ENCODE measurements at places on chromosomes 2 and 18. TPM values are rescaled to one million over a fixed set of nuclear protein-coding genes. Genes with fewer than 3 reads are reported as not detected.

The ANKRD30B gene
- polyA plus RNA-seq, result 0.10 TPM

The DSC3 gene
- polyA plus RNA-seq, result under 0.01 TPM

The CPO gene
- 0.91 TPM for polyA plus RNA-seq

The PAX3 gene
- polyA plus RNA-seq, result 2.8 TPM

DNA sequence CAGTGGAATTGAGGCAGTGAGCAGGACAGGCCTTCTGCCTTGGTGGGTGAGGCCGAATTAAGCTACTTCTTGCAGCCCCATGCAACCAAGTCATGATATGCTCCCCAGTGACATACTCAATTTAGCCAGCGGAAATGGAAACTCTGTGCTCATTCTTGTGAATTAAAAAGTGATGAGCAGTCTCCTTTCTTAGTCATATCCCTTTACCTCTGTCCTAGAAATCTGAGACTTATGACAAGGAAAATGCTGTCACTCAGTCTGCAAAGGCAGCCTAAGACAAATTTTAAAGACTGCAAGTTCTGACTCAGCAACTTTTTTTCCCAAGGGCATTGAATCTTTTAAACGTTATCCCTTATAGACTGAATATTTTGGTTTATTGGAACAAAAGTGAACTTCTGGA lies 218.2 kb downstream of the SH3BP4 start:
- DNase-seq, result no peak

DNA sequence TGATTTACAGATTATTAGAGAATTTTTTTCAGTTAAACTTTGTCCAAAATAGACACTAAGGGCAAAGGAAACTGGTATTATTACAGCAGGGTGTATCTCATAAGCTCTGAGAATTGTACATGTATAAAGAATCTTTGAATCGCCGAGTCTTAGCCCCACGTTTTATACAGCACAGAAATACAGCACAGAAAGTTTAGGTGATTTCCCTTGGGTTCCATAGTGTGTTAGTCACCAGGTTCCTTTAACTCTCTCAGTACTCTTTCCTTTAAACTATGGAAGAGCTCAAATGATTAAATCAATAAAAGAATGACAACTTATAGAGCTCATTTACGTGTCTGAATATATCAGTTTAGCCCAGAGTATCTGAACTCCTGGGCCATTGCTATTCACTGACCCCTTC lies 256.8 kb downstream of the NEDD4L start:
- no peak for DNase-seq

GRCh38 chr2:236167297-236168109 lies 683 bp downstream of the GBX2 start:
- DNase-seq, result no peak

- peak; percentile 42 for DNase-seq
Observed at GRCh38 chr2:20612925-20613916, 37.7 kb downstream of the HS1BP3 start.

DNA sequence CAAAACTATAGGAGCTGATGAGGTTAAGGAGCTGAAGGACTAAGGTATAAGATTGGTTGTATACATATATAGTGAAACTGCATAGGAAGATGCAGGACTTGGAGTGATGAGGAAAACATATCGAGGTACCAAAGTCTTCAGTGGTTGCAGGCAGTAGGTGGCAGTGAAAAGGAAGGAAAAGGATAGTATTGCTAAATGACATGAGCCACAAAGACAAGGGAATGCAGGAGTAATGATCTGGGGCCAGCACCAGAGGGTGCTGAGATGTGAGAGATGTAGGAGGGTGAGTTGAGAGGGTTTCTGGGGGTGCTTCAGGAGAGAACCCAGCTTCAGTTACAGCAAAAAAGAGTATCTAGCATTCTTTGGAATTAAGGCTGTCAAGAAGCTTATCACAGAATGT lies 172.2 kb upstream of the MYO3B start:
- no peak for DNase-seq

DNA sequence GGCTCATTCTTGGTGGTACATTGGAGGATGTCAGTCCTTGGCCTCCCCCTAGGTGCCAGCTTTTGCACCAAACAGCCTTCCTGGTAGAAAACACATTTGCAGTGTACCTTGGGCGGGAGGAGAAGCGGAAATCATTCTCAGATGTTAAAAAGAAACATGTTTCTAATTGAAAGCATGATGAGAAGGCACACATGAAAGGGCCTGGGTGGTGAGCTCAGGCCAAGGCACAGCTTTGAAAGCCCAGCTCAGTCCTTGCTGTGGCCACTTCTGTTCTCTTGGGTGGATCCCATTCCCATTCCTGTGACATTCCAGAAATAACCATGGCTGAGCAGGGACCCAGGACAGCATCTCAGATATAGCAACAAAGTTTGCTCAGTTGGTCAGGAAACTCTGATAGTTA lies 71.5 kb downstream of the LTBP1 start:
- no peak for DNase-seq

DNA sequence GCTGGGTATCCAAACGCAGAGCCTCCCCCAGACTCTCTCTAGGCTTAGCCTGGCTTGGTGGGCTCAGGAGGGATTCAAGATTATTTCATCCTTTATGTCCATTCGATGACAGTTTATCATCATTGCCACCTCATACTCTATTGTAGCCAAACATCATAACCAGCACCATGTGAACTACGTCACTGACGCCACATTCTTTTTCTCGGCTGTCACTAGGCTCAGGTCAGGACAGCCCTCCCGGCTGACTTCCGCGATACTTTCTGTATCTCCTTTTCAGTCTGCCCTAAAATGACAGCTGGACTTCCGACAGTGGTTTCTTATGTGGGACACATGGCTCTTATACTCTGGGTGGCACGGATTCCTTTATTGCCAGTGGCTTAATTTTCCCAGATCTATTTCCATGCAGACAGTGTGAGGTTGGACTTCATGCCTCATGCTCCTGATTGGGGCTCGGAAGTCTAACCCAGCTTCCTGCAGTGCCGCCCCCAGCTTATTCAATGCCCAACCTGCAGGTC lies 39.8 kb upstream of the SMIM21 start:
- DNase-seq, result no peak

- no peak for DNase-seq
Observed at GRCh38 chr2:8694737-8695136, 12.9 kb downstream of the ID2 start.
